ENCODE measurements at places on chromosomes 11 and 22.

DNA sequence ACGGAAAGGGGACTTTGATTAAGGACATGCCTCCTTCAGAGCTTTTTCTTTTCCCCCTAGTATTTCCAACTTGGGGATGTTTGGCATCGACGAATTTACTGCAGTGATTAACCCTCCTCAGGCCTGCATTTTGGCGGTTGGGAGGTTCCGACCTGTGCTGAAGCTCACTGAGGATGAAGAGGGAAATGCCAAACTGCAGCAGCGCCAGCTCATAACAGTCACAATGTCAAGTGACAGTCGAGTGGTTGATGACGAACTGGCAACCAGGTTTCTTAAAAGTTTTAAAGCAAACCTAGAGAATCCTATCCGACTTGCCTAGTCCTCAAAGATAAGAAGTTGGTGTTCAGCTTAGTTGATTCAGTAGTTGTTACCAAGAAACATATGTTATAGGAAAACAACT, 78.4 kb downstream of the PDHX start:
- no peak for DNase-seq

DNA sequence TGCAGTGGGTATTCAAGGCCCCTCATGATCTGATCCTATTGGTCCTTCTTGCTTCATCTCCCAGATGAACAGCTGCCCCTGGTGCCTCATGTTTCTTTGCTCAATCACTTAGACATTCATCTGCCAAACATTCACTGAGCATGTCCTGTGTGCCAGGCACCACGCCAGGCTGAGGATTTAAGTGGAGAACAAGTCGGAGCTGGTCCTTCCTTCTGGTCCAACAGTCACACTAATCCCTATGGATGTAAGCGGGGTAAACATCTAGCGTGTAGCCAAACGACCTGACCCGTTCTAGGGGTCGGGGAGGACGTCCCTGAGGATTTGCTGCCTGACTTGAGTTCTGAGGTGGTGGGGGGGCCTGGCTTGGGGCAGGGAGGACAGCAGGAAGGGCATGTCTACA, 21.9 kb downstream of the ZMAT5 start:
- DNase-seq: no peak

DNA sequence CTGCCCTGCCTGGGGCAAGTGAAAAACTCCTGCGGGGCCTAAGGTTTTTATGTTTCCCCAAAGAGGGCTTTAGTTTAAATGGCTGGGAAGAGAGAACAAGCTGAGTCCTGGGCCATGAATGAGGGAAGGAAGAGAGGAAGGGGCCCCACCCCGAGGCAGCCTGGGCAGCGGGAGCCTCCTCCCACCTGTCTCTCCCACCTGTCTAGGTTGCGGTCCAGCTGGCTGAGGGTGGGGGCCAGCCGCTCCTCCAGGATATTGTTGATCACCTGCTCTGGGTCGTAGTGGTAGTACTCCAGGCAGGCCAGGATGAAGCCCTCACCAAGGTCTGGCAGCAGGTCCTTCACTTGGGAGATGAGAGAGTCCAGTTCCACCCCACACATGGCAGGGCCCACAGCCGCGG, 34.6 kb downstream of the UQCR10 start:
- no peak for DNase-seq

- DNase-seq: no peak
Observed at GRCh38 chr22:35749808-35750207, 32.1 kb downstream of the APOL5 start.

DNA sequence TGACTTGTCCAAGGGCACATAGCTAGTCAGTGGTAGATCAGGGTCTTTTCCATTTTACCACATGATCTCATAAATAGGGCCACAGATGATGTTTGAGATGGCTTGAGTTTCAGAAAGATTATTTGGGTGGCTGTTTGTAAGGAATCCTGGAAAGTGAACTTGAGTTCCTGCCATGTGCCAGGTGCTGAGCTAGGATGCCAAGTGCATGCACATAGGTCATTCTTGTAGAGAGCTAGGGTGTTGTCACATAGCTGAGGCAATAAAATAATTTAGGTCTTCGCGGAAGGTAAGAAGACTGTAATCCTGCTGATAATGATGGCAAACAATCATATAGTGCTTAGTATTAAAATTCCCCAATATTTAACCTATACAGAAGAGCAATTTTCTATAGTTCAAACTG, 1162.6 kb upstream of the TENM4 start:
- no peak for DNase-seq

DNA sequence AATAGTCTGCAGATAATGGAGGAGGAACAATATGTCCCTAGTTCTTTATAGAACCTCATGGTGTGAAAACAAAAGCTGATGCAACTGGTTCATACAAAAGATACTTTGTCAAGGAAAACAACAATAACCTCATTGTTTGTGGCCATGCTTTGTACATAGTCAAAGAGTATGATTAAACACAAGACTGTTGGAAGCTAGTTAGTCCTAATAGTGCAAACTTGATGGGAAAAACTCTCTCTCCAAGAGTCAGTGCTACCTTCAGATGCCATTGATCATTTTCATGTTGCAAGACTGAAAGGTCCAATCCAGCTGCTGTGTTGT, 20.1 kb upstream of the PLAAT2 start:
- no peak for DNase-seq

GRCh38 chr22:17096071-17096470, 11.3 kb downstream of the IL17RA start:
- no peak for DNase-seq

DNA sequence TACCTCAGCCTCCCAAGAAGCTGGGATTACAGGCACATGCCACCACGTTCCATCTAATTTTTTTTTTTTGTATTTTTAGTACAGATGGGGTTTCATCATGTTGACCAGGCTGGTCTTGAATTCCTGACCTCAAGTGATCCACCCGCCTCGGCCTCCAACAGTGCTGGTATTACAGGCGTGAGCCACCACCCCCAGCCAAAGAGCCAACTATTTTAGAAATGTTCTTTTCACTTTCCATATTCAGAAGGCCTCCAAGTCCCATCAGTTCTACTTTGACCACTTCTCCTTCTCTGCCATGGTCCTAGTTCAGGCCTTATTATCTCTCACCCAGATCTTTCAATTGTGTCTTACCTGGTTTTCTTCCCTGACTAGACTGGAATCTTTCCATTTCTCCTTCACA, 48.2 kb downstream of the CCDC83 start:
- DNase-seq: no peak

- DNase-seq: no peak
Observed at GRCh38 chr11:46202149-46202548, 75.3 kb upstream of the CREB3L1 start.

DNA sequence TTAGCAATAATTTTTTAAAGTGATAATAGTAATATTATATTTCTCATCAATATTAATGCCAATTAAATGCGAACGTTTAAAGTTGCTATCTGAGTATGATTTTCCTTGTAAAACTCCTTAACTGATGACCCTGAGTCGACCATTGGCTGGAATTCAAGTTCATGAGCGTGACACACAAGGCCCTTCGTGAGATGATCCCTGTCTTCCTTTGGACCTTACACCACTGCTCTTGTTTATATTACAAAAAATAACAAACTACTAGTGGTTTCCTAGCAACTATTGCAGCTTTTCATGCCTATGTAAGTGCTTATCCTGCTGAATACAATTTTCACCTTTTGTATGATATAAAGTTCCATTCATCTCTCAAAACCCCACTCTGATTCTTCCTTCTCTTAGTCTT, 752.9 kb downstream of the CNTN5 start:
- no peak for DNase-seq

GRCh38 chr22:48379371-48379770, 1448.3 kb downstream of the BRD1 start:
- DNase-seq: no peak

GRCh38 chr11:118176778-118177134, 317 bp upstream of the SCN2B start:
- no peak for DNase-seq

DNA sequence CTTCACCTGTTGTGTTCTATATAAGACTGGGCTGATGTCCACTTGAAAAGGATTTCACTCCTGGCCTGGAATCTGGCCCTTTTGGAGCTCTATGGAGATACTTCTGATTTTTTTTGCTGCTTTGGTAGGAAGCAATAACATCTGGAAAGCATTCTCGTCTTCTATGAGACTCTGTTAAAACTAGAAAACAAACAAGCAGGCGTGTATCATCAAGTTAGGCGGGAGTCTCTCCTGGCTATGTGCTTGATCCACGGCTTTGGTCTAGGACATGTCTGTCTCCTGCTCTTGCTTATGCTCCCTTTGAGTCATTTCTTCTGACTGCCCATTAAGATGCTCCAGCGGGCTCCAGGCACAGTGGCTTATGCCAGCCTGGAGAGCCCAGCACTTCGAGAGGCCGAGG, 121.4 kb upstream of the TTC12 start:
- DNase-seq: no peak

DNA sequence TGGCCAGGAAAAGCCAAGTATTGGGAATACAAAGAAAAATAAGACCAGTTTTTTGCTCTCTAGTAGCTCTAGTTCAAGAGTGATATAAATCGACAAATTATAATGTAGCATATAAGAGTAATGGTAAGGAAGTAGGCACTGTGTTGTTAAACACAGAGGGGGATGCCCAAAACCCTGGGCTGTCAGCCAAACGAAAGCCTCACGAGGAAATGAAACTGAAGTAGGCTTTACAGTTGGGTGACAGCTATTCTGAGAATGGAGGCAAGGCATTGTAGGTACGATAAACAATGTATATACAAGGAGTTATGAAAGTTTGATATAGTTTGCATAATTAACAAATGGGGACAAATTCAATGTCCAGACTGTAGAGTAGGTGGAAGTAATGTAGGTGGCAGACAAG, 176.4 kb downstream of the FAM181B start:
- DNase-seq: no peak

- DNase-seq: no peak
Observed at GRCh38 chr22:46008291-46008690, 31.3 kb upstream of the WNT7B start.

DNA sequence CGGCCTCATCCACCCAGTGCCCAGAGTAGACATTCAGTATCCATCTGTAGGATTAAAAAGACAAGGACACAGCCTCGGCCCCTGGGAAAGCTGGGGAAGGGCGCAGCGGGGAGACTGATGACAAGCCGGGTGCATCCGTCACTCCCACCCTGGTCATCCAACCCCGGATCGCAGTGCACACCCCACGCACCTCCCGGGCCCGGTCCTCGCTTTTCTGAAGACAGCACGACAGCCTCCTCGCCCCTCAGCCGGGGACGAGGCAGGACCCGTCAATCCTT, 1.1 kb downstream of the FCHSD2 start:
- no peak for DNase-seq

- DNase-seq: no peak
Observed at GRCh38 chr11:96465512-96465911, 75.7 kb downstream of the JRKL start.

- DNase-seq: no peak
Observed at GRCh38 chr22:35451592-35451991, 51.7 kb downstream of the MCM5 start.

DNA sequence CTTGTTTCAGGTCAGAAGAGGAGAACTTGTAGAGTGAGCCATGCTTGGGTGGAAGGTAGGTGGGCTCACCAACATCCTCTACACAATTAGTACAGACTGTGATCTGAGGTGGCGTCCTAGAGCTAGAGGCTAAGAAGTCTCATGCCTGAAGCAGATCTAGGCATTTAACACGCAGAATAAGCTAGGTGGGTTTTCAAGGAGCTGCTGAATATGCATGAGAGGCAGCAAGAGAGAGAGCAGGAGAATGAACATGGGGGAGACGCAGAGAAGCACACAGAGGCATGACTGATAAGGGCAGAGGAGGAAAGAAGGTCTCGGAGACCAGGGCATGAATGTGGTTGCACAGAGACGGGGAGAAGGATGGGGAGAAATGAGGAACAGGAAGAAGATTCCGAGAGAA, 36.8 kb upstream of the JAM3 start:
- DNase-seq: no peak
